ENCODE measurements at places on chromosomes 6 and 20.

DNA sequence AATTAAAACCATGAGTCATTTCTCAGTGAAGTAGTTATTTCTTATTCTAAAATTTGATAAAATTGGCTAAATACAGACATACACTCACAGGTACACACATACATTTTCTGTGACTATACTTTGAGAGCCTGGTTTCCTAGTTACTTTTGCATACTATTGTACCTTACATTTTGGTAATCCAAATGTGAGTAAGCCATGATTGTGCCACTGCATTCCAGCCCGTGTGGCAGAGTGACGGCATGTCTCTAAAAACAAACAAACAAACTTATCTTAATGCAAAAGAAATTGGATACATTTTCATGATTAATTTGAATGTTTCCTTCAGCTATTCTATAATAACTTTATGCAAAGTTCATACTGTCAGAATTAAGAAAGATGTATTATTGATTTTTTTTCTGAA is 628.8 kb downstream of the GRIK2 start:
- DNase-seq: no peak

GRCh38 chr6:35583893-35584688 is 71.4 kb upstream of the TULP1 start:
- peak; percentile 33 for DNase-seq

GRCh38 chr20:36017048-36017951 is 48.9 kb downstream of the CNBD2 start:
- DNase-seq: no peak

DNA sequence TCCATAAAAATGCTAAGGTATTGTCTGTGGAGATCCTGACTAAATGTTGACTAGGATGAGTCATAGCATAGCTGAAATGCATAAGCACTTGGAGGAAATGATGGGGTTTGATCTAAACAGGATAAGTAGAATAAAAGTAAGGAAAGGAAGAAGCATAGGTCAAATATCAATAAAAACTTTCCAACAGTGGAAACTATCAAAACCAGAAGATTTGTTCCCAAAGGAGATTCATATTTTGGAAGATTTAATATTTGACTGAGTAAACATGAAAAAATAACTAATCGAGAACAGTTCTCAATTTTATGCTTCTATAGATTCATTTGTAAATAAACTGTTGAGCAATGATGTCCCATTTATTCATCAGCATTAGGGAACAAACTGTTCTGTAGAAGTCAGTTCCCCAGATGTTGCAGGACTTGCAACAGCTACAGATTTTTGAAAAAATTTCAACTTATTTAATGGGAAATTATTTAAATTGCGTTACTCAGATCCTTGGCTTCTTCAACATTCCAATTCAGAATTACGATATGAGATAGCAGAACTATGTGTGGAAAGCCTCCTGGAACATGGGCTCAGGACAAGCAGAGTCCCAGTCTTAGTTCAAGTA is 133.7 kb upstream of the TBX18 start:
- DNase-seq: no peak

DNA sequence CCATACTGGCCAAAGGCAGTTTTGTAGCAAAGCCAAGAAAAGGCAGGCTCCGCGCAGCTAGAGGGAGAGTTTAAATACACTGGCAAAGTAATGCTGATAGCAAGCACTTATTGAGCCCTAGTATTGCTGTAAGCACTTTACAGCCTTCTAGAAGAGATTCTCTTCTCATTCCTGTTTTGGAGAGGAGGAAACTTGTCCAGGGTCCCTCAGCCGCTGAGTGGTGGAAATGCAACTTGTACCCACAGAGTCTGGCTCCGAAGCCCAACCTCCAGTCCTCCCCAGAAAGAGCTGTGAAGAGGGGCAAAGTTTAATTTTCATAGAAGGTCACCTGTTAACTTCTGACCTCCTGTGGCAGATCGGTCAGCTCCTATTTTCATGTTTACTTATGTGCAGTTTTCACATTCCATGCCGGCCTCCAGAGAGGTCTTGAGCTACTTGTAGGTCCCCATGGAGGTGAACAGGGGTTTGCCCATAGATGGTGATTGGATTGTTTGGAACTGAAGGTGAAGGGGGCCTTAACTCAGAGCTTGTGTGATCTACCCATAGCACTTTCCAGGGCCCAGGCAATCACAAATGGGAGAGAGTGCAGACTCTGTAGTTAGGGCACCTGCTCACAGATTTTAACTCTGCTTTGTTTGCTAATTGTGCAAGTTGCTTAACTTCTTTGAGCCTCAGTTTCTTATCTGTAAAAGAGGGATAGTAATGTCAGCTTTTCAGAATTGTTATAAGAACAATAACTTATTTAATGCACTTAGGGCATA is 70.7 kb downstream of the LYRM2 start:
- DNase-seq: no peak

GRCh38 chr6:88775866-88776571 is 187.4 kb downstream of the RNGTT start:
- no peak for DNase-seq

DNA sequence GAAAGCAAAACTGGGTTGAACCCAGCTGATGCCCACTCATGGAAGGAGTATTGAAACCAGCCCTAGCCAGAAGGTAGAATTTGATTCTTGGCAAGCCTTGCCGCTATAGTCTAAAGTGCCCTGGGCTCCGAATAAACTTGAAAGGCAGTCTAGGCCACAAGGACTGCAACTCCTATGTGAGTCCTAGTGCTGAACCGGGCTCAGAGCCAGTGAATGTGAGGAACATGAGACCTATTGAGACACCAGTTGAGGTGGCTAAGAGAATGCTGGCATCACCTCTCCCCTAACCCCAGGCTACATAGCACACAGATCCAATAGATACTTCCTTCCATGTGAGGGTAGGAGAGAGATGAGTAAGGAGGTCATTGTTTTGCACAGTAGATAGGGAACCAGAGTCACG is 3.5 kb upstream of the DEFB110 start:
- no peak for DNase-seq

Measured in NCI-H1092 (cell line).